ENCODE measurements at places on chromosomes 7 and 10.

GRCh38 chr7:132053871-132054270 lies 497.4 kb upstream of the PODXL start:
- no peak for DNase-seq
- H3K36me3 ChIP-seq = no peaks in the 10 kb centered on the region
- H3K4me1 ChIP-seq = no peaks in the 10 kb centered on the region
- no peak overlapping the region for H3K4me3 ChIP-seq
- no peak overlapping the region for H3K27ac ChIP-seq

DNA sequence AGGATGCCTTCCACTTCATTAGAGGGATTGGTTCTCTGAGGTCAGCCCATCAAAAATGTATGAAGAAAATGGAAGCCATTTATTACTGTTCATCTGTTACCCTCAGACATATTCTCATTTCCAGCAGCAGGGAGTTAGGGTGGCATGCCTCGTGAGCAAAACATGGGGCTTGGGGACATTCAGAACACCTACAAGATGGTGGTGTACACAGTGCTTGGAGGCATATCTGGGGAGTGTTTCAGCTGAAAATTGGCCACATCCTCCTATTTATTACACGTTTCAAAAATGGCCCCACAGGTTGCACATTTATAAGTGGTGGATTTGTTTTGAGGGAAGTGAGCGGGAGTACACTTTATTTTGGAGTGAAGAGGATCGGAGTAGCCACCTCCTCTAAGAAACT lies 93.4 kb downstream of the SPAG6 start:
- peaks cover 20% of the 10 kb centered on the region for H3K4me1 ChIP-seq
- no peak for DNase-seq
- H3K36me3 ChIP-seq = no peaks in the 10 kb centered on the region
- peak overlapping the region; percentile 78 for H3K4me3 ChIP-seq
- H3K27ac ChIP-seq = no peak overlapping the region

GRCh38 chr7:155844019-155844453 lies 31.8 kb upstream of the SHH start:
- no peak overlapping the region for H3K4me3 ChIP-seq
- H3K36me3 ChIP-seq = no peaks in the 10 kb centered on the region
- H3K4me1 ChIP-seq = no peaks in the 10 kb centered on the region

GRCh38 chr10:88883448-88883809 lies 3.4 kb downstream of the STAMBPL1 start:
- no peak overlapping the region for H3K27ac ChIP-seq
- H3K4me3 ChIP-seq = peak overlapping the region; percentile 5
- no peak for DNase-seq
